ENCODE measurements at places on chromosomes 3 and 15. TPM values are rescaled to one million over a fixed set of nuclear protein-coding genes. Genes with fewer than 3 reads are reported as not detected.

DNA sequence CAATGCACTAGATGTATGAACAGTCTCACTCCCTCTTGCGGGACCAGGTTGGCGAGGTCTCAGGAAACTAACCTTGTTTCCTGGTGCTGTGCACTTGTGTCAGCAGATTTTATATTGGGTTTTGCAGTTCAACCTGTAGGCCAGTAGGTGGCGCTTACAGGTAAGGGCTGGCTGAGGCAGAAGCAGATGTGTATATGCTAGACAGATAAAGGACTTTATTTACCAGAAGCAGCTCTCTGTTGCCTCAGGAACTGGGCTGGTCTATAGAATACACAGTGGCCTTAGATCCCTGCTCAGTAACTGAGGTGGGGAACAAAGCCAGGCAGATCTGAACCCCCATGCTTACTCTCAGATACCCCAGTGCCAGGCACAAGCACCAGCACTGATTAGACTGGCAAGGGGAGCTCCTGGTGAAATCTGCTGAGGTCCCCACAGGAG is 296.8 kb downstream of the DOCK3 start:
- H3K27me3 ChIP-seq: no peaks in the 10 kb centered on the region
- H3K4me3 ChIP-seq: no peak overlapping the region
- H3K27ac ChIP-seq: no peak overlapping the region
- DNase-seq: no peak
- H3K4me1 ChIP-seq: no peaks in the 10 kb centered on the region

- no peaks in the 10 kb centered on the region for H3K36me3 ChIP-seq
- no peak overlapping the region for H3K4me3 ChIP-seq
- H3K27ac ChIP-seq: no peak overlapping the region
- no peaks in the 10 kb centered on the region for H3K4me1 ChIP-seq
- no peak for DNase-seq
Measured at GRCh38 chr15:82862886-82863285, 53.5 kb downstream of the WHAMM start.

GRCh38 chr3:56357266-56357665 is 111.0 kb downstream of the ERC2 start:
- H3K4me3 ChIP-seq: no peak overlapping the region
- H3K4me1 ChIP-seq: no peaks in the 10 kb centered on the region
- H3K36me3 ChIP-seq: no peaks in the 10 kb centered on the region
- no peaks in the 10 kb centered on the region for H3K27me3 ChIP-seq
- H3K27ac ChIP-seq: no peak overlapping the region

The KBTBD12 gene
- total RNA-seq: 0.07 TPM

DNA sequence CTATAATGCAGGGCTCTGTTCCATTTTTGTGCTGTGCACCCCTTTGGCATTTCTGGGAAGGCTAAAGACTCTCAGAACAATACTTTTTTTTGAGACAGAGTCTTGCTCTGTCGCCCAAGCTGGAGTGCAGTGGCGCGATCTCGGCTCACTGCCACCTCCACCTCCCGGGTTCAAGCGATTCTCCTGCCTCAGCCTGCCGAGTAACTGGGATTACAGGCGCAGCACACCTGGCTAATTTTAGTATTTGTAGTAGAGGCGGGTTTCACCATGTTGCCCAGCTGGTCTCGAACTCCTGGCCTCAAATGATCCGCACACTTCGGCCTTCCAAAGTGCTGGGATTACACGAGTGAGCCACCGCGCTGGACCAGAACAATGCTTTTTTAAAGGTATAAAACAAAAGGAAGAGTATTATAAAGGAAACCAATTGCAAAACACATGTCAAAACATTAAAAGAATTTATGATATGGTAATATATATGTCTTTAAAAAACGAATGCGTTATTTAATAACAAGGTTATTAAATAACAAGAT is 999 bp downstream of the SQOR start:
- no peak overlapping the region for H3K27ac ChIP-seq
- no peaks in the 10 kb centered on the region for H3K36me3 ChIP-seq
- H3K4me3 ChIP-seq: peak overlapping the region; percentile 74
- H3K4me1 ChIP-seq: peaks cover 12% of the 10 kb centered on the region
- no peak for DNase-seq
- peaks cover 76% of the 10 kb centered on the region for H3K27me3 ChIP-seq

GRCh38 chr15:85749261-85750151 is 45.2 kb downstream of the KLHL25 start:
- peaks cover 21% of the 10 kb centered on the region for H3K4me1 ChIP-seq
- H3K4me3 ChIP-seq: no peak overlapping the region
- H3K36me3 ChIP-seq: peaks cover 23% of the 10 kb centered on the region

GRCh38 chr3:23175341-23176083 is 27.6 kb upstream of the UBE2E2 start:
- no peak overlapping the region for H3K27ac ChIP-seq
- H3K4me1 ChIP-seq: peaks cover 4% of the 10 kb centered on the region
- no peaks in the 10 kb centered on the region for H3K36me3 ChIP-seq
- no peak for DNase-seq
- no peak overlapping the region for H3K4me3 ChIP-seq

DNA sequence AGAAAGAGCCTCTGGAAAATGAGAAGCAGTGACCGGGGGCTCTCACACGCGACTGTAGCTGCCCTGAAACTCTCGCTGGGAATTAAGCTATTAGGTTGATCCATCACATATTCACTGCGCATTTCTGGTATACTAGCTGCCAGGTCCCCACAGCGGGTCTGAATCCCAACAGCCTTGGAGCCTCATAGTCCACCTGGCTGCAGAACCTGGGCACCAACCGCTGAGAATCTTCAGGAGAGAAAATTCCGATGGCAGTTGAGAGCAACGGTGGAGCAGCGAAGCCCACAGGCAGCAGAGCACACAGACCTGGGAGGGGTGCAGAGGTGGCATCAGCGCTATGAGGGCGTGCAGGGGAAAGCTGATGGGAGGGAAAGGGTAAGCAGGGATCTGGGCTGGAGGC is 75.1 kb downstream of the FAM174B start:
- H3K4me3 ChIP-seq: no peak overlapping the region
- peaks cover 58% of the 10 kb centered on the region for H3K27me3 ChIP-seq
- DNase-seq: no peak
- H3K4me1 ChIP-seq: no peaks in the 10 kb centered on the region

- peaks cover 49% of the 10 kb centered on the region for H3K4me1 ChIP-seq
- H3K27ac ChIP-seq: peak overlapping the region; percentile 4
- H3K36me3 ChIP-seq: no peaks in the 10 kb centered on the region
- no peaks in the 10 kb centered on the region for H3K27me3 ChIP-seq
Measured at GRCh38 chr15:48102167-48102566, 18.6 kb upstream of the SLC24A5 start.

GRCh38 chr3:185332026-185332735 is 30.8 kb upstream of the MAP3K13 start:
- H3K27ac ChIP-seq: peak overlapping the region; percentile 87
- peaks cover 3% of the 10 kb centered on the region for H3K36me3 ChIP-seq
- H3K27me3 ChIP-seq: no peaks in the 10 kb centered on the region
- DNase-seq: no peak
- no peak overlapping the region for H3K4me3 ChIP-seq

DNA sequence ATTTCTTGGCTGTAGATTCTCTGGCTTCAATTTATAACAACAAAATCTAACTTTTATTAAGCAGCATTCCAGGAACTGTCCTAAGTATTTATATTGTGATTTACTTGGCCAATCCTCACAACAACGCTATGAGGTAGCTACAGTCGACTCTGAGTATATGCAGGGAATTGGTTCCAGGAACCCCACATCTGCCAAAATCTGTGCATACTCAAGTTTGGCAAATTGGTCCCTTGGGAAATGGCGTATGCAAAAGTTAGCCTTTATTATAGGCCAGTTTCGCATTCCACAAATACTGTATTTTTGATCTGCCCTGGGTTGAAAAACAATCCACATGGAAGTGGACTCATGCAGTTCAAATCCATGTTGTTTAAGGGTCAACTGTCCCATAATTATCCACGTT is 53.9 kb downstream of the RAP2B start:
- no peak overlapping the region for H3K27ac ChIP-seq
- H3K36me3 ChIP-seq: no peaks in the 10 kb centered on the region
- no peak for DNase-seq
- no peaks in the 10 kb centered on the region for H3K27me3 ChIP-seq
- H3K4me3 ChIP-seq: no peak overlapping the region
- H3K4me1 ChIP-seq: peaks cover 3% of the 10 kb centered on the region

The TBCCD1 gene
- 12.4 TPM for total RNA-seq

GRCh38 chr3:129599073-129599472 is 7.4 kb downstream of the PLXND1 start:
- H3K36me3 ChIP-seq: no peaks in the 10 kb centered on the region
- no peak overlapping the region for H3K4me3 ChIP-seq
- no peak for DNase-seq
- no peak overlapping the region for H3K27ac ChIP-seq
- peaks cover 3% of the 10 kb centered on the region for H3K27me3 ChIP-seq

GRCh38 chr15:51191072-51191670 is 96.5 kb upstream of the TNFAIP8L3 start:
- no peaks in the 10 kb centered on the region for H3K36me3 ChIP-seq
- H3K4me1 ChIP-seq: no peaks in the 10 kb centered on the region
- H3K27ac ChIP-seq: no peak overlapping the region

The GOLGA8N gene
- 9.9 TPM for total RNA-seq

DNA sequence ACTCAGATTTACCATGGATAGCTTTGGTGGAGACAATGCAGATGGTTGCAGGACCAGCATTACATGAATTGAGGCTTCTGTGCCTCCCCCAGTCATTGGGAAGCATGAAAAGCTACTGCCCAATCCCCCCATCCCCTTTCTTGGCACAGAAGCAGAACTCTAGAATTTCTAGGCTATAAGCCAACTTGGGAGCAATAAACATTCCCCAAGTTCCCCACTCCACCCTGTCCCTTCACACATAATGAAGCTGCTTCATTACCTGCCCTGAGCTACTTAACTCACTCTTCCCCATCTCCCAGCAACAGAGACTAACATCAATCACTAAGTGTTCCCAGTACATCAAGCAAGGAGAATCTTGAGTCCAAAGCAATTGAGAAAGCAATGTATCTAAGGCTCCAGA is 164.5 kb downstream of the RORA start:
- no peak overlapping the region for H3K27ac ChIP-seq
- H3K27me3 ChIP-seq: no peaks in the 10 kb centered on the region
- no peak overlapping the region for H3K4me3 ChIP-seq
- no peak for DNase-seq
- H3K4me1 ChIP-seq: peaks cover 26% of the 10 kb centered on the region

DNA sequence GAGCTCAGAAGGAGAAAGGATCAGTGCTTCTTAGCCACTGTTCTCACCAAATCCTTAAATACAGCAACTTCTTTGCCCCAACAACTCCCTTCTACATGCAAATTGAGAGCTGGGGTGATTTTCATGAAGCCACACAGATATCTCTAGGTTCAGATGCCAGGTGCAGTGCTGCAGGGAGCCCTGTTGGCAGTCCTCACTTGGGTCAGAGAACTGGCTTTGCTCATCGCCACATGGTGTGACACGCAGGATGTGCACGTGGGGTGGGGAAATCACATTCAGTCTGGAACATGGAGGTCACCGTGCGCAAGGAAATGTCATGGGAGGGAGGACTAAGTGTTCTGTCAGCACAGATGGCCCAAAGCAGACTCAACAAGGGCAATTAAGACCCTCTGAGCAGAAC is 103.8 kb downstream of the WDR76 start:
- no peak overlapping the region for H3K27ac ChIP-seq
- no peaks in the 10 kb centered on the region for H3K36me3 ChIP-seq
- H3K27me3 ChIP-seq: peaks cover 9% of the 10 kb centered on the region
- no peak overlapping the region for H3K4me3 ChIP-seq
- no peaks in the 10 kb centered on the region for H3K4me1 ChIP-seq

GRCh38 chr3:195587824-195588223 is 4.1 kb upstream of the APOD start:
- no peak overlapping the region for H3K27ac ChIP-seq
- H3K4me1 ChIP-seq: peaks cover 17% of the 10 kb centered on the region
- no peaks in the 10 kb centered on the region for H3K27me3 ChIP-seq
- H3K36me3 ChIP-seq: no peaks in the 10 kb centered on the region
- DNase-seq: no peak

The GPR62 gene
- total RNA-seq: 0.36 TPM

DNA sequence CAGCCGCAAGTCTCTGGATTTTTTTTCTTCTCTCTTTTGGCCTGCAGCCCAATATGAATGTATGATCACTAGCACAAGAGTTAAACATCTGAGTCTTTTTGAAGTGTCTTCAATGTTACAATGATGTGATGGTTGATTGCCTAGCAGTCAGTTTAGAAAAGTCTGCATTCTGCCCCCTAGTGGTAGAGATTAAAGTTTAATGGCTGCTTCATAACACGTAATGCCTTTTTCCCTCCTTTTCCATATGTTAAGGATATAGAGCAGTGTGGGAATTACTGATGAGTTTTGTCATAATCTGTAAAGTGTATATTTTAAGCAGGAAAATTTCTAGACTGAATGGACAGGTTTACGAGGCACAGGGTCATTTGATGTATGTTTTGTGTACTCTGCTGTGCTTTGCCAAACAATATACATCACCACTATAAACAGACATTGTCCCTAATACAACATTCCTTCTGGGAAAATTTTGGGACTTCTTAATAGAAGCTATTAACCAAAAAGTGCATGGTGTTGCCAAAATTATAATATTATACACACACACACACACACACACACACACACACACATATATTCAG is 1038.5 kb upstream of the NR2F2 start:
- no peaks in the 10 kb centered on the region for H3K27me3 ChIP-seq
- H3K4me1 ChIP-seq: peaks cover 63% of the 10 kb centered on the region
- H3K36me3 ChIP-seq: no peaks in the 10 kb centered on the region

DNA sequence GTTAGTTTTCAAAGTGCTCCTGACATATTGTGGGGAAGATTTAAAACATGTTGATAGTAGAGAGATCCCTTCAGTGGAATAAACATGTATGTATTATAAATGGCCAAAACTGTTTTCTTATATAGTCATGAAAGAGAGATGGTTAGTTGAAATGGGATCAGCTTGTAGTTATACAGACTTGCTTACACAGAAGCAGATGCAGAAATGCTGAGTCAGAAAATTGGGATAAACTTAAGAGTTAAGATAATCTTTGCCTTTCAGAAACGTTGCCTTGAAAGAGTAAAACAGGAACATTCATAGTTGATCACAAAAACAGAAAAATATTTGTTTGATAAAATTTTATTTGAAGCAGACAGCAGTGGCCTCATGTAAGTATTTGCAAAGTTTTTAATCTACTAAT is 433.2 kb upstream of the BCHE start:
- no peak overlapping the region for H3K27ac ChIP-seq
- H3K4me3 ChIP-seq: no peak overlapping the region
- no peak for DNase-seq
- H3K4me1 ChIP-seq: peaks cover 14% of the 10 kb centered on the region
